ENCODE measurements at places on chromosomes 2 and 18. TPM values are rescaled to one million over a fixed set of nuclear protein-coding genes. Genes with fewer than 3 reads are reported as not detected.

- DNase-seq: no peak
- no peaks in the 10 kb centered on the region for H3K36me3 ChIP-seq
- no peak overlapping the region for H3K4me3 ChIP-seq
- no peak overlapping the region for H3K27ac ChIP-seq
- H3K4me1 ChIP-seq: no peaks in the 10 kb centered on the region
- H3K27me3 ChIP-seq: no peaks in the 10 kb centered on the region
Observed at GRCh38 chr18:72436401-72436800, 107.7 kb downstream of the CBLN2 start.

DNA sequence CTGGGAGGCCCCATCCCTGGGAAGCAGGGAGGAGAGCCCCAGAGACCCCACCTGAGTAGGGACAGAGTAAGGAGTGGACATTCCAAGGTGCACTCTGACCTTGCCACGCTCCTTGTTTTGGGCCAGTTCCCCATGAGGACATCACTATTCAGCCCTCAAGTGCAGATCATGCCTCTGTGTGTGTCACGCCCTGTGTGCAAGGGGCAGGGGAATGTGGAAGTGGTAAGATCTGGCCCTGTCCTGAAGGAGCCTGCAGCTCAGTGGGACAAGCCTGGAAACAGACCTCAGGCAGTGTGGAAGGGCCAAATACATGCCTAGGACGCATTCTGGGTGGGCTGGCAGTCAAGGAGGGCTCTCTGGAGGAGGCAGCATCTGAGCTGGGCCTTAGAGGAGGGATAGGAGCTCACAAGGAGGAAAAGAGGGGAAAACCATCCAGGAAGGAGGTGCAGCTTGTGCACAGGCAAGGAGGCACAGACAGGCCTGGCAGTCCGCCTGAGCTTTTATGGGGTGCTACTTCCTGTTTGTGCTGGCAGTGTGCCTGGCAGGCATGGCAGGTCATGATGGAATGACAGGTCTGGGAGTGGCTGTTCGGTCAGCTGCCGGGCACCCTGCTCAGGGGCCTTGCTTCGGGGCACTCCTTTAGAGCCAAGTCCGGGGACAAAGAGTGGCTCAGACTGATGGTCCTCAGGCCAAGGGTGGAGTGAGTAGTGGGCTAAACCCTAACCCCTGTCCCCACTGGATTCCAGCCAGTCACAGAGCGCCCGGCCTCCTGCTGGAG, 3.3 kb downstream of the KLHL30 start:
- DNase-seq: peak; percentile 88
- H3K4me3 ChIP-seq: no peak overlapping the region
- H3K4me1 ChIP-seq: peaks cover 9% of the 10 kb centered on the region
- no peak overlapping the region for H3K27ac ChIP-seq

GRCh38 chr18:6269660-6270332, 144.9 kb downstream of the L3MBTL4 start:
- H3K36me3 ChIP-seq: no peaks in the 10 kb centered on the region
- no peak for DNase-seq
- no peak overlapping the region for H3K4me3 ChIP-seq

DNA sequence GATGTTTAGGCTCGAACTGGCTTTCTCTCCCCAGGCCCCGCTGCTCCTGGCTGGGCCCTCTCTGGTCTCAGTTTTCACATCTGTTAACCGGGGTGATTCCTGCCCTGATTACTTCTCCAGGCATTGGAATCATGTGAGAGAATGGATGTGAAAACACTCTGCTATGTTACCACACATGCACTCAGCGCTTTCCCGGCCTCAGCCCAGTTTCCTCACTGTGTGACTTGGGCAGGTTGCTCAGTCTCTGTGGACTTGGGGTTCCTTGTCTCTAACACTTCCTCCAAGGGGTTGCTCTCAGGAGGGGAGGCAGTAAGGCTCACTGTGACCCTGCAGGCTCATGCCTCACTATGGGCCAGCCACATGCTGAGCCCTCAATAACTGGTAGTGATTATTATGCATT, 230.4 kb upstream of the HS6ST1 start:
- peaks cover 3% of the 10 kb centered on the region for H3K4me1 ChIP-seq
- no peak overlapping the region for H3K27ac ChIP-seq
- no peak overlapping the region for H3K4me3 ChIP-seq
- DNase-seq: no peak

DNA sequence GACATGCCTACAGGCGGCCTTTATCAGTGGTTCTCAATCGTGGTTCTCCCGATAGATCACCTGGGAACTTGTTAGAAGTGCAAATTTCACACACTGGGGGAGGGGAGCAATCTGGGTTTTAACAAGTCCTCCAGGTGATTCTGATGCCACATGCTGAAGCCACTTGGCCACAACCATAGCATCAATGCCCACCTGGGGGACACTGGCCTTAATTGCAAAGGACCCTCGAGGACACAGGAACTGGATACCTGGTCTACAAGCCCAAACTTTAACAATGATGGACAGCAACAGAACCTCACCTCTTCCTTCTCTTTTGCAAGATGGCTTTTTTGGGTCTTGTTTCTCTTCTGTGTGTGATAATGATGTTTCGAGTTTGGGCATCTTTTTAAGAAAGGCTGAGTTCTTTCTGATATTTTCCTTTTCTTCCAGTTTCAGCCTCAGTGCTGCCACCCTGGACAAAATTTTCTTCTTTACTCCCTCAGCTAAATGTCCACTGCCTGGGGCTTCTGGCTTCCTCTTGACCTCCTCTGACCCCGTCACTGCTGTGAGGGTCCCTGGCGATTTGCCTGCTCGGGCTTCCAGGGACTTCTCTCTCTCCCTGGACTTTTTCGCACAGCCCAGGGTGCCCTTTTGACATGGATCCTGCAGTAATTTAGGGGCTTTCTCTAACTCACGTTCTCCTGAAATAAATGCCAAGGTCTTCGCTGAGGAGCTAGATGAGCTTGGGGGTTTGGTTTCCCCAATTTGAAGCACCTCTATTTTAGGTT, 94.2 kb downstream of the ALPK2 start:
- no peak overlapping the region for H3K27ac ChIP-seq
- peaks cover 24% of the 10 kb centered on the region for H3K4me1 ChIP-seq
- no peak for DNase-seq
- no peak overlapping the region for H3K4me3 ChIP-seq

Gene CTLA4
- polyA plus RNA-seq: 0.33 TPM

Gene POTEF
- not detected for polyA plus RNA-seq

- H3K4me3 ChIP-seq: no peak overlapping the region
- no peaks in the 10 kb centered on the region for H3K36me3 ChIP-seq
- no peak for DNase-seq
- no peak overlapping the region for H3K27ac ChIP-seq
Observed at GRCh38 chr18:26526128-26526965, 22.0 kb downstream of the KCTD1 start.

GRCh38 chr18:32293107-32293506, 103.3 kb downstream of the MEP1B start:
- no peak for DNase-seq
- no peaks in the 10 kb centered on the region for H3K36me3 ChIP-seq
- no peak overlapping the region for H3K4me3 ChIP-seq
- no peaks in the 10 kb centered on the region for H3K27me3 ChIP-seq
- H3K4me1 ChIP-seq: no peaks in the 10 kb centered on the region
- H3K27ac ChIP-seq: no peak overlapping the region

Gene GPR17
- 1.5 TPM for polyA plus RNA-seq

DNA sequence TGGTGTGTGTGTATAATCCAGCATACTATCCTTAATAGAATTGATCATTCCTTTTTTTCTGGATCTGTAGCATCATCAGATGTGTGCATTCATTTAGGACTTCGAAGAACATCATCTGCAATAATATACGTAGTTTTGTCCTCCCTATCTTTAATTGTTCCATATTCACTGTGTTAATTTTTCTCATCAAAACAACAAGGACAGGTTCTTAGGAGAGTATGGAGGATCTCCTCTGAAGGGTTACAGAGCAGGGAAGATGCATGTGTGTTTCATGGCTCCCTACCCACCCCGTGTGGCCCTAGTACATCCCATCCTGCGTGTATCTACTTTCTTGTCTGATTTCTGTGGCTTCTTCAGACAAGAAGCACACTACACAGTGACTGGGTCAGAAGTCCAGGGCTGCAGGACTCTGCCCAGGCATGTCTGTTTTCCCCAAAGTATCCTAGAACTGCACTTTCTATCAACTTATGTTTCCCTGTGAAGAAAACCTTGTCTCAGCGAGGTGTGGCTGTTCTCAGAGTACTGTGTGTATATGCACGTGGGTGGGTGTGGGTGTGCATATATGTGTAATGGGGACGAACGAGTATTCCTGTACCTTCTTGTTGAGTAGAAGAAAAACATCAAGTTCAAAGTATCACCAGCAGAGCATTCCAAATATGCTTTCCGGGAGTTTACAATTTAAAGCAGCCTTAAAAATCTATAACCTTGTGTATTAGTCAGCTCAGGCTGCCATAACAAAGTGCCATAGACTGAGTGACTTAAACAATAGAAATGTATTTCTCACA, 220.4 kb upstream of the FOSL2 start:
- H3K36me3 ChIP-seq: no peaks in the 10 kb centered on the region
- H3K27me3 ChIP-seq: no peaks in the 10 kb centered on the region
- H3K27ac ChIP-seq: peak overlapping the region; percentile 89
- H3K4me1 ChIP-seq: peaks cover 20% of the 10 kb centered on the region

- peaks cover under 1% of the 10 kb centered on the region for H3K4me1 ChIP-seq
- DNase-seq: no peak
- H3K36me3 ChIP-seq: peaks cover 17% of the 10 kb centered on the region
- no peak overlapping the region for H3K4me3 ChIP-seq
- H3K27ac ChIP-seq: no peak overlapping the region
Observed at GRCh38 chr2:106144621-106145331, 49.3 kb downstream of the UXS1 start.

DNA sequence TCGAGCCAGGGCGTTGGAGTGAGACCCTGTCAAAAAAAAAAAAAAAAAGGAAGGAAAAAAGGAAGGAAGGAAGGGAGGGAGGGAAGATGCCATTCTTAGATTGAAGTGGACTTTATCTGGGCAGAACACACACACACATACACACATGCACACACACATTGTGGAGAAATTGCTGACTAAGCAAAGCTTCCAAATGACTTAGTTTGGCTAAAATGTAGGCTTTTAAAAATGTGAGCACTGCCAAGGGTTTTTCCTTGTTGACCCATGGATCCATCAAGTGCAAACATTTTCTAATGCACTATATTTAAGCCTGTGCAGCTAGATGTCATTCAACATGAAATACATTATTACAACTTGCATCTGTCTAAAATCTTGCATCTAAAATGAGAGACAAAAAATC, 564 bp upstream of the TTR start:
- no peak overlapping the region for H3K27ac ChIP-seq
- no peak for DNase-seq
- H3K4me3 ChIP-seq: no peak overlapping the region
- no peaks in the 10 kb centered on the region for H3K27me3 ChIP-seq
- H3K36me3 ChIP-seq: peaks cover 9% of the 10 kb centered on the region

Gene COL6A3
- 127 TPM for polyA plus RNA-seq

DNA sequence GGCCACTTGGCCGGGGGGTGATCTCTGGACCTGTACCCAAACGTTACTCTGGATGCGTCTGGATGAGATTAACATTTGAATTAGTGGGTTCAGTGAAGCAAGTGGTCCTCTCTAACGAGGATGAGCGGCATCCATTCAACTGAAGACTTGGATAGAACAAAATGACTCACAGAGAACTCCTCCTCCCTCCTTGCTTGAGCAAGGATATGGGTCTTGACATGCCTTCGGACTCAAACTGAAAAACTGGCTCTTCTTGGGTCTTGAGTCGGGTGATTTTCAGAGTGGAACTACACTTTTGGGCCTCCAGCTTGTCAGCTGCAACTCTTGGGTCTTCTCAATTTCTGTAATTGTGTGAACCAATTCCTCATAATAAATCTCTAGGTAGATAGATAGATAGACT, 47.2 kb downstream of the NETO1 start:
- H3K4me3 ChIP-seq: no peak overlapping the region
- H3K36me3 ChIP-seq: no peaks in the 10 kb centered on the region
- H3K4me1 ChIP-seq: no peaks in the 10 kb centered on the region
- no peak overlapping the region for H3K27ac ChIP-seq
- no peaks in the 10 kb centered on the region for H3K27me3 ChIP-seq

GRCh38 chr18:43826215-43826614, 548.9 kb upstream of the SYT4 start:
- H3K27ac ChIP-seq: no peak overlapping the region
- H3K36me3 ChIP-seq: no peaks in the 10 kb centered on the region
- H3K4me1 ChIP-seq: no peaks in the 10 kb centered on the region
- H3K27me3 ChIP-seq: no peaks in the 10 kb centered on the region
- DNase-seq: no peak
- no peak overlapping the region for H3K4me3 ChIP-seq

- no peaks in the 10 kb centered on the region for H3K36me3 ChIP-seq
- no peak for DNase-seq
- H3K27me3 ChIP-seq: no peaks in the 10 kb centered on the region
- H3K4me1 ChIP-seq: peaks cover 6% of the 10 kb centered on the region
- H3K27ac ChIP-seq: no peak overlapping the region
Observed at GRCh38 chr2:236985761-236986339, 99.8 kb upstream of the COPS8 start.

GRCh38 chr2:86787736-86788135, 3.0 kb downstream of the CD8A start:
- H3K4me1 ChIP-seq: peaks cover 15% of the 10 kb centered on the region
- H3K36me3 ChIP-seq: no peaks in the 10 kb centered on the region
- no peak overlapping the region for H3K4me3 ChIP-seq
- H3K27ac ChIP-seq: no peak overlapping the region

Gene EVX2
- polyA plus RNA-seq: not detected

Gene GPBAR1
- 3.9 TPM for polyA plus RNA-seq

Gene TUBA4B
- polyA plus RNA-seq: not detected
